ENCODE measurements at places on chromosomes 13 and 19.

DNA sequence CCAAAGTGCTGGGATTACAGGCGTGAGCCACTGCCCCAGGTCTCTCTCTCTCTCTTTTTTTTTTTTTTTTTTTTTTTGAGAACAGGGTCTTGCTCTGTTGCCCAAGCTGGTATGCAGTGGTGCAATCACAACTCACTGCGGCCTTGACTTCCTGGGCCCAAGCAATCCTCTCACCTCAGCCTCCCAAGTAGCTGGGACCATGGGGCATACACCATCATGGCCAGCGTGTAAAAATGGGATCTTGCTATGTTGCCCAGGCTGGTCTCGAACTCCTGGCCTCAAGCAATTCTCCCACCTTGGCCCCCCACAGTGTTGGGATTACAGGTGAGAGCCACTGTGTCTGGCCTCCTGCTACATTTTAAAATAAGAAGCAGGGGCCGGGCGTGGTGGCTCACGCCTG is 19.1 kb upstream of the FBN3 start:
- no peaks in the 10 kb centered on the region for H3K4me1 ChIP-seq
- no peak overlapping the region for H3K4me3 ChIP-seq
- no peak overlapping the region for H3K27ac ChIP-seq
- H3K27me3 ChIP-seq: no peaks in the 10 kb centered on the region
- H3K36me3 ChIP-seq: no peaks in the 10 kb centered on the region
- DNase-seq: no peak

DNA sequence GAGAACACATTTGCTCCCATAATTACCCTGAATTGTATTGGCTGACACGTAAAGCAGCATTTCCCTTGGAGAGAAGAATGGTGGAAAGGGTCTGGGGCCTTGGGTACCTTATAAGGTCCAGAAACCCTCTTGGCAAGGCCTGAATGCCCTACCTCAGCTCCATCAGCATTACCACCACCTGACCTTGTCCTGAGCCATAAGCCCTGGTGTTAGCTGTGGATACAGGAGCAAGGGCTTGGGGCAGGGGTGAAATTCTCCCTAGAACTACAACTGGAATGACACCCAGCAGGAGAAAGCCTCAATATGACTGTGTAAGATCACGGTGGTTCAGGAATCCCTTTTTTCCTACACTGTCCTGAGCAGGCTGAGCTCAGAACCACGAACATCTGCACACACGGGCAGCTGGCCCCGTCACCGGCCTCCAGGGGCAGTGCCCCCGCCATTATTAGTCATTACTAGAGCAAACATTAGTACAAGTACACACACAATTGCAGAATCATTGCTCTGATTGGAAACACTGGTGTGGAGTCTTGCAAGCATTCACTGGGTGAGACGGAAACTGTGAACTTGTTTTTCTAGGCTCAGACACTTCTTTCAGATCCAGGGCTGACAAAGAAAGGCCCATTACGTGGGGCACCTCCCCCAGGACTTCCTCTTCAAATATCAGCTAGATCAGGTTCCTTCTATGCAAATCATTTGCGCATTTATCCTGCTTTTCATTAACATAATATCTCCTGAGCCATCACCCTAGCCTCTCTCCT is 26.8 kb upstream of the MTIF3 start:
- no peaks in the 10 kb centered on the region for H3K36me3 ChIP-seq
- no peak overlapping the region for H3K4me3 ChIP-seq
- DNase-seq: peak; percentile 62
- no peaks in the 10 kb centered on the region for H3K4me1 ChIP-seq
- H3K27me3 ChIP-seq: no peaks in the 10 kb centered on the region

DNA sequence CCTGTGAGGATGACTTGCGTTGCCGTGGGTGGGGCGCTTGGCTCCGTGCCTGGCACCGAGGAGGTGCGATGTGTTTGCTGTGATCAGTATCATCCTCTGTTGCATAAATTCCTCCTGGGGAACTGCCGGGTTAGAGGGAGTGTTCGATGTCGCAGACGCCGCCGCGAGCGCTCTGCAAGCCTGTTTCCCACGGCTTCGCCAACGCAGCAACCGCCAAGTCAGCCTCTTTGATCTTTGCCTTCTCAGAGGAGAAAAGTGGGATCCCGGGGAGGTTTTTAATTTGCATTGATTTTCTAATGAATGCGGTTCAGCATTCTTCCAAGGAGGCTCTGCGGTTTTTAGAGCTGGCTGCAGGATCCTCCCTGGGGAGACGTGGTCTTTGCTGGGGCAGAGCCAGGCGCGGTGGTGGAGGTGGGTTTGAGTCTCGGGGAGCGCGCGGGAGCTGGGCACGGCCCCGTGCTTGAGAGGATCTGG is 7.6 kb downstream of the GPR32 start:
- no peaks in the 10 kb centered on the region for H3K36me3 ChIP-seq
- no peaks in the 10 kb centered on the region for H3K27me3 ChIP-seq
- H3K27ac ChIP-seq: no peak overlapping the region

DNA sequence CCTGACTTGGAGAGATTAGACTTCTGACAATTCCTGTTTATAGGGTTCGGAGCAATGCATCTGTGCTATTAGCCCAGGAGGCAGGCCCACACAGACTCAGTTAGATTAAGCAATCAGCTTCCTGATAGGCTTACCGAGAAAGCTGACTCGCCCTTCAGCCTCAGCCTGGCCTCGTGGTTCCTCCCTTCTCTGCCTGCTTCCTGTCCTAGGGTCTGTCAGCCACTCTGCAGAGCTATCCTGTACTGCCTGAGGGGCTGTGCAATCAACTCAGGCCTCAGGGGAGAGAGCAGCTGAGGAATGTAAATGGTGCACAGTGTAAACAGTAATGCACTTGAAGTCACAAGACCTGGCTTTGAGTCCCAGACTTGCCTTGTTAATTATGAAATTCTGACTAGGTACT is 30.7 kb downstream of the HTR2A start:
- no peak overlapping the region for H3K27ac ChIP-seq
- H3K4me1 ChIP-seq: no peaks in the 10 kb centered on the region
- H3K27me3 ChIP-seq: no peaks in the 10 kb centered on the region
- no peak for DNase-seq
- H3K36me3 ChIP-seq: no peaks in the 10 kb centered on the region

DNA sequence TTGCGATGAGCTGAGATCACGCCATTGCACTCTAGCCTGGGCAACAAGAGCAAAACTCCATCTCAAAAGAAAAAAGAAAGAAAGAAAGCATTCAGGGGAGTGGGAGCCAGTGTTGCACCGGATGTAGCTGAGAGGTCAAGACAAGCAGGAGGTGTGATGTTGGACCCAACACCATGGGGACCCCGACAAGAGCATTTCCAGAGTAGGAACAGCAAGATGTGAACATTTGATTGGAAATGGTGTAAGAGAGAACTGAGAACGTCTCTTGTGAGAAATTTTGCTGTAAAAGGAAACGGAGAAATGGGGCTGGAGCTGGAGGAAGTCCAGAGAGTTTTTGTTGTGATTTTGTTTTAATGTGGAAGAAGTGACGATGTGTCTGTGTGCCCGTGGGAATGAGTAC is 15.8 kb upstream of the DPF1 start:
- H3K27me3 ChIP-seq: no peaks in the 10 kb centered on the region
- no peak overlapping the region for H3K4me3 ChIP-seq

GRCh38 chr13:112727581-112727980 is 37.7 kb downstream of the ATP11A start:
- no peak overlapping the region for H3K27ac ChIP-seq
- H3K4me1 ChIP-seq: no peaks in the 10 kb centered on the region
- H3K27me3 ChIP-seq: no peaks in the 10 kb centered on the region
- no peak for DNase-seq
- H3K4me3 ChIP-seq: no peak overlapping the region

DNA sequence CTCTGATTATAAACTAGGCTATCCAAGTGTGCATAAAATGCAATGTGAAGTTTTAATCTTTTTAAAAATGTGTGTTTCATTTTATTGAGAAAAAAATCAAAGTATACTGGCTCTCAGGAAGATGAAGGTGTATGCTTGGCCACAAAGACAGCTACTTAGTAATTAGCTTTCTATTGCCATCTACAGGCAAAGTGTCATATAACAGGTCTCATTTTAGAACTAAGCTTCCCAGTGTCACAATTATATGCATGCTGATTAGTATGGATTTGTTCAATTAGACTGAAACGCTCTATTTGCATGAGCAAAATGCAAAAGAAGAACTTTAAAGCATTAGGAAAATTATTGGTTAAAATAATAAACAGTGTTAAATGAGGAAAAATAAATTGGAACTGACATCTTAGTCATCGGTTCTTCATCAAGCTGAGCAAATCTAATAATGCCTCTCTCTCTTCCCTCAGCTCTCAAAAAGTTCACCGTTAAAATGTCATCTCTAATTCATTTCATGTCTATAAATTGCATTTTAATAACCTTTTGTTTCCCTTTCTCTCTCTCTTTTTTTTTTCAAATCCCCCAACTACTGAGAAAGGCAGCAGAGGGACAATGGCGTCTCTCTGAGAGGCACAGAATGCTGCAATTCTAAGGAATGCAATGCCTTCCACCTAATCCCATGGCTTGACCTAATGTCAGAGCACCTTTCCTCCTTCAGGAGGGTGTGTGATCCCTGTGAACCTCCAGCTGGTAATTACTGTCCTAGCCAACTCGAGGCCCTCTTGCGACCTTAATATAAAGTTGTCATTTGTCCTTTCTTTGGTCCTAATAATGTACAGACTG is 313.1 kb upstream of the MAB21L1 start:
- no peak overlapping the region for H3K27ac ChIP-seq
- H3K27me3 ChIP-seq: no peaks in the 10 kb centered on the region
- no peak overlapping the region for H3K4me3 ChIP-seq
- H3K36me3 ChIP-seq: no peaks in the 10 kb centered on the region
- DNase-seq: no peak

GRCh38 chr19:12784394-12784870 is 6.9 kb upstream of the JUNB start:
- no peaks in the 10 kb centered on the region for H3K36me3 ChIP-seq
- H3K27ac ChIP-seq: peak overlapping the region; percentile 99
- no peak for DNase-seq
- H3K4me1 ChIP-seq: peaks cover 24% of the 10 kb centered on the region

- H3K36me3 ChIP-seq: no peaks in the 10 kb centered on the region
- H3K27ac ChIP-seq: no peak overlapping the region
- H3K4me1 ChIP-seq: no peaks in the 10 kb centered on the region
- H3K4me3 ChIP-seq: no peak overlapping the region
- DNase-seq: no peak
These were observed 88.7 kb downstream of the RNASEH2B start for GRCh38 chr13:50998326-50998725.

DNA sequence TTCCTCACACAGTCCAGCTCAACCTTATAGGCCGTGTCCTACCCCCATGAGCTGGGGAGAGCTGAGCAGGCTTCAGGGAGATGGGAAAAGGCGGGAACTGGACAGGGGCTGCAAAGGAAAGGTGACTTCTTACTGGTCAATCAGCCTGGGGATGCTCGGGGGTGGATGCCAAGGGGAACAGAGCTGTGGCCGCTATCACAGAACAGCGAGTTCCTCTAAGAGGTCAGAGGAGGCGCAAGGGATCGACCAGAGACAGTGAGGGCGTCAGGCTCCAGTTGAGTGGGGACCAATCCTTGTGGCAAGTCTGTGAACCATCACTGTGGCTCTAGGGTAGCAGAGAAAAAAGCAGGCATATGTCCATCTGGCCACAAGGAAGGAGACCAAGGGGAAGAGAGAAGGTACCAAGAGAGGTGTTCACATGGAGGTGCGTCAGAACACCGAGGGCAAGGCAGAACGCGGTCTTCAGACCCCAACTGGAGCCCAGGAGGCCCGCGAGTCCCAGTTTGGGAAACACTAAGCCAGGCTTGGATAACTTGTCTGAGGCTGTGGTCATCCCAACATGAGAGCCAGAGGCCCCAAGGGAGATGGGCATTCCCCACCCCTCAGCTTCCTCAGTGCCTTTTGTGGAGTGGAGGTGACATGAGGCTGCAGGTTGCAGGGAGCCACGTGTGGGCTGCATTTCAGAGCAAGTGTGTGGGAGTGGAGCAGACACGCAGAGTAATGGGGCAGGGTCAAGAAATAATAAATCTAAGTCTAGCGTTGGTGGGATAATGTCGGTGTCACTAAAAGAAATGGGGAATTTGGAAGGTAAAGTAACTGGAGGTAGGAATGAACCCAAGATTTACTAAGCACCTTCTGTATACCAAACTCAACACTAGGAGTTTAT is 3.9 kb downstream of the F10 start:
- no peak overlapping the region for H3K4me3 ChIP-seq
- H3K27ac ChIP-seq: no peak overlapping the region
- peak; percentile 17 for DNase-seq
- H3K36me3 ChIP-seq: no peaks in the 10 kb centered on the region
- H3K4me1 ChIP-seq: peaks cover 5% of the 10 kb centered on the region

DNA sequence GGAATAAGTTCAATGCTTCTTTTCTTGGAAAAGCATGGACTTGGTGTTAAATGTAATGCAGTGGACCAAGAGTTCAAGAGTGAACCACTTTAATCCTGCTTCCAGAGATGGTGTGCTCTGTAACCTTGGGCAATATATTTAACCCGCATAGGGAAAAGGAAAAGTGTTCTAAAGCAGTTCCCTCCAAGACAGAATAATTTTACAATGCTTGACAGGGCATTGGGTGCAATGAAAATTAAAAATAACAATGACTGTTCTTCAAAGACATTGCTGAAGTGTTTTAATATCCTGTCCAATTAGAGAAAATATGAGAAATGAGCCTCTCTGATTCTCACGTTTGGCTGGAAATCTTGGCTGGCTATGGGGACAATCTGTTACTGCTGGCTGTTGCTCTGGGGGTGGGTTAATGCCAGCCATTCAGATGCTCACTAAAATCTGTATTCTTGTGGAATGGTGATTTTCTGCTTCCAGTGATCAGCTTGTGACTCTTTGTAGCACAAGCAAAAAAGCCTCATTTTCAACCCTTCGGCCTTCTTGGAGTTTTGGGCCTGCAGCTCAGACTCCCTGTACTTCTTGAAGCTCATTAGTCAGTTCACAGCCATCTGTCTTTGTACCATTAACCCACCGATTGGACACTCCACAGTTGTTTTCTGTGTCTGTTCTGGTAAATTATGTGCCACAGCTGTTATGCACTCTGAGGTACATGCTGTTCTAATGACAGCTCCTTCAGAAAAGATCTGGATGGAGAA is 310.6 kb downstream of the LMO7 start:
- DNase-seq: no peak
- H3K4me3 ChIP-seq: no peak overlapping the region
- H3K27me3 ChIP-seq: no peaks in the 10 kb centered on the region
- no peak overlapping the region for H3K27ac ChIP-seq

GRCh38 chr13:24222756-24223155 is 62.2 kb downstream of the SPATA13 start:
- no peaks in the 10 kb centered on the region for H3K27me3 ChIP-seq
- H3K4me1 ChIP-seq: peaks cover 4% of the 10 kb centered on the region
- DNase-seq: no peak

GRCh38 chr13:113775451-113776145 is 16.6 kb downstream of the TMEM255B start:
- H3K36me3 ChIP-seq: no peaks in the 10 kb centered on the region
- H3K4me3 ChIP-seq: no peak overlapping the region
- no peaks in the 10 kb centered on the region for H3K4me1 ChIP-seq
- H3K27me3 ChIP-seq: no peaks in the 10 kb centered on the region
